ENCODE measurements at places on chromosomes 12 and 14.

- no peak for DNase-seq
These were observed 117.8 kb downstream of the PLXNC1 start for GRCh38 chr12:94265966-94266745.

- no peak for DNase-seq
These were observed 54.2 kb upstream of the PTHLH start for GRCh38 chr12:28026701-28027100.

DNA sequence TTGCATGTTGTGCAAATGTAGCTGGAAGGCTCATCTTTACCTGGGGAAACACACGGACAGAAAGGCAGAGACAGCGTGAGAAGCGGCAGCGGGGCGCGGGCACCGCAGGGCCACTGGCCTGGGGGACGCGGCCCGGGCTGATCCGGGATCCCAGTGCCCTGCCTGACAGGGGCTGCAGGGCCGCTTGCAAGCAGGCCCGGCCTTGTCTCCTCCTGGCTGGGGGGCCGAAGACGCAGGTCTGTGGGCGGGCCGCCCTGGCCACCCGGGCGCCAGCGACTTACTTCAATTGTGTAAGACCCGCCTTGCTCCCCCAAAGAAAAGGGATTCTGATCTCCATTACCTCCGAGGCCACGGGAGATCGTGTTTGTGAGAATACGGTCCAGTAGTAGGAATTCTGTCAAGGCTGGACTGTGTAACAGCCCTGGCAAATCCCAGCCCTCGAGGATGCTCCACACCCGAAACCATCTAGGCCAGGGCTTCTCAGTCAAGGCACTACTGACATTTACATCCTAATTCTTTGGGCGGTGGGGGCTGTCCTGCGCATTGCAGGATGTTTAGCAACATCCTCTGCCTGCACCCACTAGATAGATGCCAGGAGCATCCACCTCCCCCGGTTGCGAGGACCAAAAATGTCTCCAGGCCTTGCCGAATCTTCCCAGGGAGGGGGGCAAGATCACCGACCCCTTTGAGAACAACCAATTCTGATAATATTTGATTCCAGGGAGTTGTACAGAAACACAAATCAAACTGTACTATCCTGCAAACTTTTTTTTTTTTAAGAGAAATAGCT, 95.6 kb downstream of the BCL11B start:
- DNase-seq: no peak

DNA sequence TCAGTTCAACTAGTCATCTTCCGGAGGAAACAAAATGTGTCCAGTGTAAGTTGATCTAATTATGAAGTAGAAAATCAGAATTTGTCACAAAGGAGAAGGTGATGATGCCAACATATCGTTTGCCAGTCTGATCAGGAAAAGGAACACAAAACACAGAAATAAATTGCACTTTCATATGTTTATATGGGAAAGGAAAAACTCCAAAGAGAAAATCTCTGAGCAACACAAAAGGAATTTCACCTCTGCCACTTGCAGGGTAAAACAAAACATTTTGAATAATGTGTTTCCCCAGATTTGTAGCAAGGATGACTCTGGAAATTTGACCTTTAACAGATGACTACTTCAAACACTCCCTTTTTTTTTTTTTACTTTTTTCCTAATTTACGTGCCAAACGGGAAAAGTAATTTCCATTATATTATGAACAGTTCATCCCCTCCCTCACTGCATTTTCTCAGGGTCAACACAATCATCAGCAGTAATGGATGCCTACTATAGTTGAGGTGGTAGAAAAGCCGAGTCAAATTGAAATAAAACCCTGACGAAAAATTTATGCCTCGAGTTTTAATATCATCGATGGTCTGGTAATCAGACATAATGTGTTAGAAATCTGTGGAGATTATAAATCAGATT, 25.6 kb downstream of the MGAT4C start:
- no peak for DNase-seq

DNA sequence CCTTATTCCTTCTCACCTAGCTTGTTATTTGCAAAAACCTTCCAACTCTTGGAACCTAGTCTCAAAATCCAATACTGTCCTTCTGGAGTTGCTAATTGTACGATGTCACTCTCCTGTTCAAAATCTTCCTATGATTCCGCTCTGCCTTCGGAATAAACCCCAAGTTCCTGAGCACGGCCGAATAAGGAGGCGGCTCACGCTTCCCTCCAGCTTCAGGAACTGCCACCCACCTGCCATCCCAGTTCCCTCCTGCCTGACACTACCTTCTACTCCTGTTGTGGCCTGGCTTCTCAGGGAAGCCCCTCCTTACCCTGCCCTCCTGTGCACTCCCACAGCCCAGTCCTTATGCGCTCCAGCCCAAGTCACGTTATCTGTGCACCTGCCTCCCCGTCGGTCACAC, 73.2 kb downstream of the SETD3 start:
- DNase-seq: no peak

All from erythroblast (primary cell).